Mesothelial cell of epicardium (in vitro differentiated cells): ENCODE measurements at places on chromosomes 7 and 10.

DNA sequence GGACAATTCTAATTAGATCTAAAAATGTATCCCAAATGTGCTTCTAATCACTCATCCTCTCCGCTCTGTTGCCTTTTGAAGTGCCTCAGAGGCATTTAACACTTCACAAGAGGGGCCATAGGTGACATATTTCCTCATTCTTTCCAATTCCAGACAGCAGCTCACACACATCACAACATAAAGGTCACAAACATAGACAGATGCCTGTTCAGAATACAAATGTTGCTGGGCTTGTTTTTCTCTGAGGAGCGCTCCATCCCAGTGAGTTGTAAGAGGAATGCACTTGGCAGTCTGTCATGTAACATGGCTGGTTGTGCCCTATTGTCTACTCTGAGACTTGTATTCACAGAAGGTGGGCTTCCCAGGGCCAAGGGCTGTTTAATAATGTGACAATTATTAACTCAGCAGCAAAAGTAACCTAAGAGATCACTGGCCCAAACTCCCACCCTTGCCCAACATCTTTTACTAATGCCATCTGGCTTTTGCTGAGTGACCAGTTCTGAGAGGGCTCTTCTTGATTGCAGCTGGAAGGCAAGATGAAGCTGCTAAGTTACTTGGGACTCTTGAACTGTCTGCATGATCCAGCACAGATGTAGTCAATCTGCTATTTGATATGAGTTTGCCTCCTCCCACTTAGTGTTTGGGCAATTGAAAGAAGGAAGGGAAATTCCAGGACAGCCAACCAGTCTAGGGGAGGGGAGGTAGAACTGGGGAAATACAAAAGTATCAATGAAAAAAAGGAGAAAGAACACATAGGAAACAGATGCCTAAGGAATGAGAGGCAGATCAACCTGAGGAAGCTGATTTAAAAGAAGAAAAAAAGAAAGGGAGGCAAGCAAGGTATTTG is 13.6 kb downstream of the PON2 start:
- no peak for DNase-seq

DNA sequence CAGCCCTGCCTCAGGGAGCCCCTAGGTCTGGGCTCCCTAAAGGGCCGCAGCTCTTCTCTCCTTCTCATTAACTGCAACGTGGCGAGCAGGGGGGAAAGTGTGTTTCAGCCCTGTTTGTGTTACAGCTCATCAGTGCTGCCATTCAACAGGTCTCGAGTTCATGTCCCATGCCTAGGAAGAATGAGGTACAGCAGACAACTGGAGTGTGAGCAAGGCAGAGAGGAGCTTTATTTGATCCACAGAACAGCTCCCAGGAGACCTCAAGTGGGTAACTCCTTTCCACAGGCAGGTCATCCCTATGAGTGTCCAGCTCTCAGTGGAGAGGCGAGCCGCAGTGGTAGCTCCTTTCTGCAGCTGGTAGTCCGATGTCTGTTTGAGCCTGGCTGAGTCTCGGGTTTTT is 313.1 kb downstream of the AUTS2 start:
- DNase-seq, result no peak

- no peak for DNase-seq
Observed at GRCh38 chr7:75807452-75807851, 6.2 kb downstream of the CCL24 start.

GRCh38 chr7:7274782-7275181 is 92.4 kb downstream of the C1GALT1 start:
- no peak for DNase-seq

- DNase-seq, result no peak
Observed at GRCh38 chr10:28375399-28376354, 72.8 kb upstream of the MPP7 start.
